ENCODE measurements at places on chromosomes 7 and 10.

DNA sequence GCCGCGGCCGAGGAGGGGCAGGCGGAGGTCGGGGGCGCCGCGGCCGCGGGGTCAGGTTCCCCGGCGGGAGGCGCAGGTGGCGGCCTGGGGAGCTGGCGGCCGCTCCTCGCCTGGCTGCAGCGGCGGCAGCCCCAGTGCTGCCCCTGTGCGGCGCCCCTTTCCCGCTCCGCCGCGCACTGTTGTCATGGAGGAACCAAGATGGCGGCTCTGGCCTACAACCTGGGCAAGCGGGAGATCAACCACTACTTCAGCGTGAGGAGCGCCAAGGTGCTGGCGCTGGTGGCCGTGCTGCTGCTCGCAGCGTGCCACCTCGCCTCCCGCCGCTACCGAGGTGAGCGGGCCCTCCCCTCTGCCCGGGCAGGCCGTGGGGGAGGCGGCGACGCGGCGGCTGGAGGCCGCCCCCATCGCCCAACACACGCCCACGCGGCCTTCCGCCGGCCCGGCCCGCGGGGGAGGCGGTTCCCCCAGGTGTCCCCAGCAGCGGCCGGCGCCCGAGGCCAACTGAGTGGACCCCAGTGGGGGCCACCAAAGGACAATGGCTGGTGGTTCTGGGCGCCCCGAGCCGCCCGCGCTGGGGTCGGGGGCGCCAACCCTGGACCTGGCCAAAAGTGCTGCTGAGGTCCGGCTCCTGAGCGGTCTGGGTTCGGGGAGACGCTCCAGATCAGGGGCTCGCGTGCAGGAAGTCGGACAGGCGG lies 425 bp downstream of the CASD1 start:
- DNase-seq: no peak

DNA sequence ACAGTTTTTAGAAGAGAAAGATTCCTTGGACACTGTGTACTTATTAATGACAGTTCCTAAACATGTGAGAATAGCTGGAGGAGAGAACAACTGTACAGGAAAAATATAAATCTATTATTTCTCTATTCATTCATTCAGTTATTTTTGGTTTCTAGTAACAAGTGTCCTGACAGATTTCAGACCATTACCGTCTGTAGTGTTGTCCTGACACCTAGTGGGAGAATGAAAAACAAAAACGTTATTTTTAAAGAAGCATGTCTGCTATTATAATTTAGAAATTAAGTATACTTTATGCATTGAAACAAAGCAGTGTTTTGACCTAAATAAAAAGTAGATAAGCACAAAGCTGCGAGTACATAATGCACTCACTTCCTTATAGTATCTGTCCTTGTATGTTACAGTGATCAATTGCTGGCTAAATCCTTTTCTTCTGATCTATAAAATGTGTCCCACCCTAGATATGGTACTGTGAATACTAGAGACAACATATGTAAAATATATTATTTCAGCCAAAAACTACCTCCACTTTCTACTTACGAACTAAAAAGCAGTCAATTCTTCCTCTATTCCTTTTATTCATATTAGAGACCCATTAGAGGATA lies 575.6 kb downstream of the ARL4A start:
- DNase-seq: no peak

GRCh38 chr10:124611738-124612137 lies 132.4 kb downstream of the FAM53B start:
- no peak for DNase-seq

- DNase-seq: no peak
Observed at GRCh38 chr10:11472158-11472753, 139.2 kb downstream of the USP6NL start.

DNA sequence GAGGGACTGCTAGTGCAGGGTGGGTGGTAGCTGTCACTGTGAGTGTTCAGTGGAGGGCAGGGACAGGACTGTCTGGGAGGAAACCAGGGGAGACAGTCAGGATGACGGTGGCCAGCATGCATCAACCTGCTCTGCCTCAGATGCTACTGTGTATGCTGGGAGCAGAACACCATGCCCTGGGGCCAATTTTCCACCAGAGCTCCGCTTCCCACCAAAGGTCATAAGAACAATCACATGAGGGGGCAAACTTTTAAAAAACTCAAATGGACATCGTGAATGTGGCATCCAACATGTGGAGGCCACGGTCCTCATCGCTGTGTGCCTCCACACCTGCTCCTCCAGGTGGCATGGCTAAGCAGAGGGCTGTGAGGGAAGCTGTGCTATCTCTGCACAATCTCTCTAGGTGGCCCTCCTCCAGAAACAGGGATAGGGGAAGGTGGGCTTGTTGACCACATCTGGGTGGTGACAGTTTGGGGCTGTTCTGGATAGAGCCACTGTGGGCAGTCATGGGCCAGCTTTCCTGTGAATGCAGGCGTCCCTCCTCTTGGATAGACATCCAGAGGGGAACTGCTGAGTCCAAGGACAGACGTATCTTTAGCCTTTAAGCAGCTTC lies 411.0 kb downstream of the PTPRN2 start:
- DNase-seq: no peak

DNA sequence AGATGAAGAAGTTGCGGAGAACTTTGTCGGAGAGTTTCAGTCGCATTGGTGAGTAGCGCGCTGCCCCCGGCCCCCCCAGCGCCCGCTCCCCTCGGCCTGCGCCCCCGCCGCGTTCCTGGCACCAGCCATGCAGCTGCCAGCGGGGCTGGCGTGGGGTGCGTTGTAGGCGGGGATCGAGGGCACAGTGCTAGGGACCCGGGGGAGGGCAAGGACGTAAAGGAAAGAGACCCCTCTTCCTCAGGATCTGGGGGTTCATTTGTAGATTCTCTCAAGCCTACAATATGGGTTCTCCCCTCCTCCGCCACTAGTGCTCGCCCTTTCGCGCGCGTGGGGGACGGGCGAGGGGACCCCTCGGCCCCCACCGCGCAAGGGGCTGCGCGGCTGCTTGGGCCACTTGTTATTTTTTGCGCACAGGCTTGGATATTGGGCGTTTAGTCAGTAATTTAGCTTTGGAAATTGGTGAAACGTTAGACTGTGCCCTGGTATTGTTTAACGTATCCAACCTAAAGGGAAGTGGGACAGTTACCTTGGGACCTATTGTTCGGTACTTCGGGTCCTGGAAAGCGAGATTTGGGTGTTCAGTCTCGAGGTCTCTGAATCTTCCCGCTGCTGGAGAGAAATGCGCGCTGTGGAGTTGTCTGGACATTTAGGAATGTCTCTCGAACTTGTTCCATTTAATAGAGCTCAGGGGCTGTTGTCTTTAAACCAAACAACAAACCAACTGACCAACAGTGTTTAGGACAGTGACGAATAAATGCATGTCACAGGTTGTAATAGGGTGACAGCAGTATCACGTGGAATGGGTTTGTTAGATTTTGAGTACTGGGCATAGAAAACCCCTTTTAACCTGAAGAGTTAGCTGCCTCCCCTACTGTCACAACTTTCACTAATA lies 796 bp downstream of the CDK14 start:
- DNase-seq: no peak

DNA sequence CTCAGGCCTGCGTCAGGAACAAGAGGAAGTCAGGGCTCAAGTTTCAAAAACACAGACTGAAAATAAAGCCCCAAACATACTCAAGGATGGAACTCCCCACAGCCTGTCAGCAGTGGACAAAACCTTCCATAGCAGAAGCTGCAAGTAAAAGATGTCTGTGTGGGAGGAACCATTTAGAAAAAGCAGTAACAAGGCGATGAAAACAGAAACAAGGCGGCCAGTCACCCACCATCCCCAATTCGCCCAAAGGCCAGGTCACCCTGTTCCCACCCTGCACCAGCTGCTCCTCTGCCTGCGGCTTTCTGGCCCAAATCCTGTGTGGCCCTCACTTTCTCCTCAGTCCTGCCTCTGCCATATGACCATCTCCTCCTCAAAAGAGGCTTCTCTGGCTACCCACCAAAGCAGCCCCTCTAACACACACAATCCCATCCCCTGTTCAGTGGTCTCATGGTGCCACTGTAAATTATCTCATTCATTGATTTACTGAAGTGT lies 27.8 kb downstream of the KCNMA1 start:
- no peak for DNase-seq

DNA sequence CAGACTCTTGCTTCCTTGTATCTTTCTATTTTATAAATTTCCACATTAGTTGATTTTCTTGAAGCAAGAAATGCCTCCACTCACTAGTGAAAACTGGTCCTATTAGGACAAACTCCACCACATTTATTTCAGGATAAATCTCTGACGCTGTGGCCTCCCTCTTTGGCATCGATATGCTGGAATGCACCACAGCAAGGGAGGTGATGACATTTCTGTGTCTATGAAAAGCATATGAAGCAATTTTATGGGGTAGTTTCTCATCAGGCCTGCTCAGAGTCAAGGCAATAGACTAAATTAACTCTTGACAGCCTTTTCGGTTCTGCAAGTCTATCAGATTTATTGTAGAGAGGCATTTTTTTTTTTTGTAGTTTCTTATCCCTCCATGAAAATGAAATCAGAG lies 304.4 kb downstream of the ZEB1 start:
- no peak for DNase-seq

GRCh38 chr10:125689955-125690569 lies 7.1 kb upstream of the TEX36 start:
- DNase-seq: no peak

- DNase-seq: no peak
Observed at GRCh38 chr10:125080984-125081383, 79.4 kb downstream of the CTBP2 start.

GRCh38 chr10:11073410-11073809 lies 55.7 kb downstream of the CELF2 start:
- no peak for DNase-seq

DNA sequence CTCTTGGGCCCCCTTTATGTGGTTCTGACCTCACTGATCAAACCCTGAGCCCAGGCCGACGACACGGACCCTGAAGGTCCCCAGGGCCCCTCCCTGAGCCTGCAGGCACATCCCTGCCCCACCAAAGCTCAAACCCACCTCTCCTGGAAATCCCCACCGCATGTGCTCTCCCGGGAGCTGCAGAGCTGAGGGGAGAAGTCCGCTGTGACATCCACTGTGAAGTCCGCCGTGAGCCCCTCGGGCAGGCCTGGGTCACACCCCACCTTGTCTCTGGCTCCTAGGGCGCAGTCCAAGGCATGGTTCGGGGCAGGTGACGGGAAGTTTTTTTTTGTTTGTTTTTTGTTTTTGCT lies 100.2 kb downstream of the MICALL2 start:
- DNase-seq: no peak

DNA sequence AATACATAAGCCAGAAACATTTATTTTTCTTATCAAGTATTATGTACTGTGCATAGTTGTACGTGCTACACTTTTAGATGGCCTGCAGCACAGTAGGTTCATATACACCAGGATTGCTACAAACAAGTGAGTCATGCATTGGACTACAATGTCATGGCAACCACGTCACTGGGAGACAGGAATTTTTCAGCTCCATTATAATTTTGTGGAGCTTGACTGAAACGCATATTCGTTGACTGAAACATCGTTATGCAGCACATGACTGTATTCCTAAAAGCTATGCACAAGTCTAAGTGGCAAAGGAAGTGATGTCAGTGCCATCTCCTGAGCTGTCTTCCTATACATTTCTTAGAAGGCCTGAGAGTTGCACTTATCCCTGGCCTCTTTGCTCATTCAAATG lies 871.8 kb downstream of the IPMK start:
- DNase-seq: no peak

GRCh38 chr10:122113945-122114747 lies 125.2 kb downstream of the TACC2 start:
- no peak for DNase-seq

GRCh38 chr7:107023522-107024151 lies 20.9 kb upstream of the PRKAR2B start:
- no peak for DNase-seq

DNA sequence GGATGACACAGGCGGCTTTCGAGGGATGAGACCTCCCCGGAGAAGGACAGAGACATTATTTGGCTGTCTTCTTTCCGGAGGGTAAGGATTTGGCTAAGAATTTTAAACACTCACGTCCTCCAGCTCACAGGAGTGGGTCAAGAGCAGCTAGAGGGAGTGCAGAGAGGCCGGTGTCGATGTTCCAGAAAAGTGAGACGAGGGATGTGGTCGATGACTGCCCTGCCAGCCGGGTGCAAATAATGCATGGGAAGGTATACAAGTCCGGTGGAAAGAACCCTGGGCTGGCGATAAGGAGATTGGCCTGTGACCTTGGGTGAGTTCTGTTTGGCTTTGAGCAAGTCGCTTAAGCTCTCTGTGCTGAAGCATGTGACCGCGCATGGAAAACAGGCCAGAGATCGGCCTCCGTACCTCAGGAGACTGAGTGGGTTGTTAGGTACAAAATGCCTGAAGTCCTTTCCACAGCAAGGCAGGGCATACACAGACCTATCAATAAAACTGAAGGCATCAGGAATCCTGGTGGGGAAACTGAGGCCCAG lies 149.1 kb downstream of the UBE2H start:
- DNase-seq: no peak

GRCh38 chr7:28346256-28346655 lies 66.1 kb upstream of the CREB5 start:
- DNase-seq: no peak

DNA sequence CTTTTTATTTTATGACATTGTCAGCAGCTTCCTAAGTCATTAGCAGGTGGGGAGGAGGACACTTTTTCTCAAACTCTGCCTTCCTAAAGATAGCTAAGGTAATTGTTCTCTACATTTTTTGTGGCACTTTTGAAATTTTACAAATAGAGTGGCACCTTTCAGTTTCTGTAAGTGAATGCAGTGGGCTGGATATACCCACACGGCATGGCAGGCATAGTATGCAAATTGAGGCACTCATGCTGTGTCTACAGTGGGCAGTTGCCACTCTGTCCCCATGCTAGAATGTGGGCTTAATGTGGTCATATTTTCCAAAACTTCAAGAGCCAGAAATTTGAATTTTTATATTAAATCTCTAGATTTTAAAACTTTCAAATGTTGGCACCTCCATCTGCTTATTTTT lies 12.8 kb upstream of the SH3PXD2A start:
- DNase-seq: no peak

GRCh38 chr10:77351386-77351785 lies 286.2 kb downstream of the KCNMA1 start:
- DNase-seq: peak; percentile 47

DNA sequence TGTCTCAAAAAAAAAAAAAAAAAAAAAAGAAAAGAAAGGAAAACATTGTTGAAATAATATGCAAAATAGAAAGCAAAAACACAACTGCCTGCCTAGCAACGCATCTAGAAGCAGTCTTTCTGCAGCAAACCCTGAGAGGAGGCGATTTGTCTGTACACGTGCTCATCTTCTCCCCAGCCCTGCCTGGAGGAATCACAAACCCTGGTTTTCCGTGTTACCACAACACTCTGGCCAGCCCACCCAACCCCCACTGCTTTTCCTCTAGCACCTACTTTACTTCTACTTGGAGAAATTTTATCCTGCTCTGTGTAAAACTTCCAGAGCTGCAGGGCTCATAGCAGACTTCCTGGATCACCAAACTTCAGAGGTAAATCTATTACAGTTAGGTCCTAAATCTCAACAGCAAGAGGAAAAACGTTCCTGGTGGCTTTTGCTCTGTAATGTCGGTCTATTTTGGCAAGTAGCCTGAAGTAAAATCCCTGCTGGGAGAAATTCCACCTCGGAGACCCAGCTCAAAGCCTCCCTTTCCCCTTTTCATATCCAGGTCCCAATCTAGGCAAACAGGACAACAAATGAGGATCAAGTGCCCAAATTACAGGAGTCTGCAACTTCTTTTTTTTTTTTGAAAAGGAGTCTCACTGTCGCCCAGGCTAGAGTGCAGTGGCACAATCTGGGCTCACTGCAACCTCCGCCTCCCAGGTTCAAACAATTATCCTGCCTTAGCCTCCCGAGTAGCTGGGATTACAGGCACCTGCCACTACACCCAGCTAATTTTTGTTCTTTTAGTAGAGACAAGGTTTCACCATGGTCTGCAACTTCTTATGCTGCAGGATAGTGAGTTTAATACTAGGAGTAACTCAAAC lies 91.6 kb downstream of the DNMBP start:
- DNase-seq: no peak

Data from AG04449 (cell line).